Memory B cell (primary cell): ENCODE measurements at places on chromosomes 4 and X.

GRCh38 chrX:10381193-10381592, 224.4 kb downstream of the CLCN4 start:
- H3K36me3 ChIP-seq = no peaks in the 10 kb centered on the region
- H3K27ac ChIP-seq = no peak overlapping the region
- no peaks in the 10 kb centered on the region for H3K4me1 ChIP-seq

- H3K27me3 ChIP-seq = no peaks in the 10 kb centered on the region
- H3K27ac ChIP-seq = no peak overlapping the region
- H3K36me3 ChIP-seq = no peaks in the 10 kb centered on the region
- H3K4me3 ChIP-seq = no peak overlapping the region
Observed at GRCh38 chr4:142549726-142550463, 296.2 kb downstream of the INPP4B start.

DNA sequence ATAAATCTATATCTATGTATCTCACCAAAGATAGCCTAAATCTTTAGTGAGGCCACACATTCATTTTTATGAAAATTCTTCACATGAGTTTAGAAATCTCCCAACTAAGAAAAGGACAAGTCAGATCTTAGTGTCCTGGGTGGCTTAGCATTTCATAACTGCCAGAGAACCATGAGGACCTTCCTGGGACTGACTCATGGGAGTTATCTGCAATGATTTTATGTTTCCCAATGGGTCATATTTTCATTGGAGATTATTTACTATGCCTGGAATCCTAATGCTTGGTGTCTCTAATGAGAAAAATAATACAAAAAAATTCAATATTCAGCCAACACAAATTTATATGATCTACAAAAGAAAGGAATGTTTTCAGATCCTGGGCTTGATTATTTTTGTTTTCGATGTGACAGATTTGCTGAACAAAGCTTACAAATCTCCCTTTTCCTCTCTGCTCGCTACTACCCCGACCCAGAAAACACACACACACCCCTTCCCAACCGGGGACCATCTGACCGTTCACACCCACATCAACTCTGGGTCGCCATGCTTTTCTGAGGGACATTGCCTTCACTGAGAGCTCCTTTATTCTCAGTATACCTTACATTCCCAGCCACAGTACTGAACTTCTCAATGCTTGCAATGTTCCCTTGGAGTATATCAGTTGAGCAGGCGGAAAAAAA, 40.1 kb downstream of the SORBS2 start:
- no peak overlapping the region for H3K4me3 ChIP-seq
- DNase-seq = no peak
- H3K36me3 ChIP-seq = peaks cover 3% of the 10 kb centered on the region
- H3K4me1 ChIP-seq = peaks cover 2% of the 10 kb centered on the region

GRCh38 chr4:150235808-150236271, 157.6 kb downstream of the DCLK2 start:
- no peak for DNase-seq
- peaks cover 2% of the 10 kb centered on the region for H3K36me3 ChIP-seq
- peaks cover 7% of the 10 kb centered on the region for H3K27me3 ChIP-seq
- no peaks in the 10 kb centered on the region for H3K4me1 ChIP-seq

GRCh38 chr4:152803541-152803940, 23.8 kb downstream of the ARFIP1 start:
- peaks cover 20% of the 10 kb centered on the region for H3K4me1 ChIP-seq
- no peak for DNase-seq
- H3K27me3 ChIP-seq = no peaks in the 10 kb centered on the region
- no peak overlapping the region for H3K27ac ChIP-seq
- no peak overlapping the region for H3K4me3 ChIP-seq

GRCh38 chr4:84503495-84504437, 4.7 kb upstream of the NKX6-1 start:
- peaks cover 2% of the 10 kb centered on the region for H3K36me3 ChIP-seq
- H3K4me3 ChIP-seq = no peak overlapping the region
- H3K27ac ChIP-seq = no peak overlapping the region
- peaks cover 36% of the 10 kb centered on the region for H3K27me3 ChIP-seq
- no peak for DNase-seq

GRCh38 chrX:113370006-113370405, 529.4 kb upstream of the AMOT start:
- H3K27me3 ChIP-seq = no peaks in the 10 kb centered on the region
- H3K27ac ChIP-seq = no peak overlapping the region
- H3K4me1 ChIP-seq = no peaks in the 10 kb centered on the region
- DNase-seq = no peak
- no peak overlapping the region for H3K4me3 ChIP-seq
- no peaks in the 10 kb centered on the region for H3K36me3 ChIP-seq

DNA sequence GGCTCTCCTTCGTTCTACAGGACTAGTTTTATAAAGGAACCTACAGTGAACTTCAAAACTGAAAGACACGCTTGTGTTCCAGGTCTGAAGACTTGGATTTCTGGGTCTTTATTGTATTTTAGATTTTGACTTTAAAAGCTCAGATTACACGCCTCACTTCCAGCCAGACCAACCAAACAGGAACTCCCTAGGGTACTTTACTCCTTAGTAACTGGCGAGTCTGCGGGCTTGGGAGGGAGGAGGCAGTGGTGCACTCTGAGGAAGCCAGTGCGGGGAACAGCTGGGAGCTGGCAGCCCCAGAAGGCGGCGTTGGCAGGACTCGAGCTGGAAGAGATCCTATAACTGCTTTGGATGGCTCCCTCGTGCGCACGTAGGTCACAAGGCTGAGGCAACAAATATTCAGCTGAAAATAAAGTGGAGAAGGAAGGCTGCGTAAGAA, 391 bp upstream of the PHKA1 start:
- DNase-seq = no peak
- H3K4me1 ChIP-seq = peaks cover 3% of the 10 kb centered on the region
- H3K27me3 ChIP-seq = peaks cover 8% of the 10 kb centered on the region
- no peaks in the 10 kb centered on the region for H3K36me3 ChIP-seq
- H3K4me3 ChIP-seq = peak overlapping the region; percentile 29
- no peak overlapping the region for H3K27ac ChIP-seq
